ENCODE measurements at places on chromosomes 12 and 14. TPM values are rescaled to one million over a fixed set of nuclear protein-coding genes. Genes with fewer than 3 reads are reported as not detected.

DNA sequence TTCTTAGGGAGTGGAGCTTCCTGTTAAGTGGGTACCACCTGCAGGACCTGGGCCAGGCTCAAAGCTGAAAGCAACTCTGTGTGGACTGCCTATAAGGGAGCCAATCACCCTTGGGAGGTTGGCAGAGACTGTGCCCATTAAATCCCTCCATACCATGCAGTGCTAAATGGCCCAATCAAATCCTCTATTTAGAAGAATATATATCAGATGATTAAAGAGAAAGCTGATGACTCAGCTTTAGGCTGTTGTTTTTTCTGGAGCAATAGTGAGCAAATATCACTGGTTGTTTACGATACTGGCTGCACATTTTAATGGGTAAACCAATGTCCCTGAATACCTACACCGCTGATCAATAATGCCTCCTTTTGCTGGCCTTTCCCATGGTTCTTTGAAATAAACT lies 101.3 kb downstream of the TMX1 start:
- H3K4me3 ChIP-seq, result no peak overlapping the region
- H3K4me1 ChIP-seq, result no peaks in the 10 kb centered on the region
- no peak for DNase-seq
- no peak overlapping the region for H3K27ac ChIP-seq

- H3K36me3 ChIP-seq, result no peaks in the 10 kb centered on the region
- H3K4me1 ChIP-seq, result peaks cover 10% of the 10 kb centered on the region
- DNase-seq, result no peak
- no peak overlapping the region for H3K27ac ChIP-seq
- no peak overlapping the region for H3K4me3 ChIP-seq
These were observed 92.5 kb downstream of the FBXL14 start for GRCh38 chr12:1501695-1502378.

- H3K36me3 ChIP-seq, result no peaks in the 10 kb centered on the region
- peaks cover 2% of the 10 kb centered on the region for H3K4me1 ChIP-seq
- H3K4me3 ChIP-seq, result no peak overlapping the region
- DNase-seq, result peak; percentile 69
- no peaks in the 10 kb centered on the region for H3K27me3 ChIP-seq
- H3K27ac ChIP-seq, result no peak overlapping the region
These were observed 84.4 kb downstream of the VWF start for GRCh38 chr12:6039894-6040601.

DNA sequence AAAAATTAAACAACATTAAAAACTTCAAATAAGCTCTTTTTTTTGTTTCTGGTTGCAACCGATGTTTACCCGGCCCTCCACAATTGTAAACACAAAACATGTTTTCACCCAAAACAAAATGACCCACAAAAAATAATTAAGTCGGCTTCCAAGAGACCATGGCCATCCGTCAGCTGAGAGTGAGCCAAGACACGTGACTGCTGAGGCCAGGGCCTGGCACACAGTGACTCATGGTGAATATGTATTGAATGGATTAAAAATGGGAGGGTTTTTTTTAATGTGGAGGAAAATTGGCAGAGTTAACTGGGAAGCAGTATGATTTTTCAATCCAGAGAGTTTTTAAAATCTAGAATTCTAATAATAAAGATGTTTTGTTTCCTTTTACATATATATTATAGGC lies 13.8 kb upstream of the CPNE8 start:
- H3K27me3 ChIP-seq, result no peaks in the 10 kb centered on the region
- DNase-seq, result no peak
- H3K4me3 ChIP-seq, result no peak overlapping the region
- no peaks in the 10 kb centered on the region for H3K36me3 ChIP-seq

DNA sequence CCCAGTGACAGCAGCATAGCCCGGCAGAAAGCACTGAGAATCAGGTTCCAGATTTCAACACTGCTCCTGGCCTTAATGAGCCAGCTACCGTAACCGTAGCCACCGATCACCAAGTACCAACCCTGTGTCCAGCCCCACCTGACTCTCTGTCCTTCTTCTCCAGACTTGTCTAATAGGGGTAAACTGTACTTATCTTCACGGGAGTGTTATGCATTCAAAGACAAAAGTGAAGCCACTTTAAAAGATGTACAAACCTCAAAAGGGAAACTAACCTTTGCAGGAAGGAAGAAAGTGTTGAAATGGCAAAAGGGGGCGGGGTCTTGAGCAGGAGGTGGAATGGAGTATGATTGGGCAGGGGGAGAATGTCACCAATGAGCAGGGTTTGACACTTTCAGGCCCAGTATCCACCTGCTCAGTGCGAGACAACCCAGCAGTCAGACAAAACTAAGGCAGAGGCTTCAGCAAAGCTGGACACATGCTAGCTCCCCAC lies 226.1 kb downstream of the CHST11 start:
- H3K27me3 ChIP-seq, result no peaks in the 10 kb centered on the region
- DNase-seq, result peak; percentile 94
- H3K36me3 ChIP-seq, result peaks cover 7% of the 10 kb centered on the region
- H3K4me1 ChIP-seq, result peaks cover 68% of the 10 kb centered on the region
- peak overlapping the region; percentile 78 for H3K4me3 ChIP-seq

GRCh38 chr12:56337753-56338251 lies 882 bp upstream of the IL23A start:
- no peaks in the 10 kb centered on the region for H3K27me3 ChIP-seq
- H3K4me3 ChIP-seq, result peak overlapping the region; percentile 49
- H3K4me1 ChIP-seq, result peaks cover 58% of the 10 kb centered on the region
- peaks cover 6% of the 10 kb centered on the region for H3K36me3 ChIP-seq
- H3K27ac ChIP-seq, result peak overlapping the region; percentile 99

DNA sequence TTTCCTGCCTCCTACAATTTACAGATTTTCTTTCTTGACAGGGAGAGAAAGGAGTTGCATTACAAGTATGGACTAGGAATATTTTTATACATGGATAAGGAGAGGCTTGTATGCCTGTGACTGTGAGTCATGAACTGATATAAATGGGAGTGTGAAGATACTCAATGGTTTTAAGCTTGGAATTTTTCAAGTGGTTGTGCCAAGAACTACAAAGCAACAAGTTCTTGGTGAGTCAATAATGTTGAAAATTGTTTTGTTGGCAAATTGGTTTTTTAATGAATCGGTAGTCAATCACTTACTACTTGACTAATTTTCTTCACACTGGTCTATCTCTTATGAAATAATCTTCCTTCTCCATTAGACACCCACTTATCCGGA lies 58.9 kb upstream of the HMGA2 start:
- DNase-seq, result no peak
- no peak overlapping the region for H3K27ac ChIP-seq
- no peak overlapping the region for H3K4me3 ChIP-seq
- no peaks in the 10 kb centered on the region for H3K36me3 ChIP-seq
- H3K4me1 ChIP-seq, result no peaks in the 10 kb centered on the region

GRCh38 chr14:39474416-39474911 lies 42.2 kb upstream of the FBXO33 start:
- peaks cover 8% of the 10 kb centered on the region for H3K36me3 ChIP-seq
- no peak for DNase-seq
- H3K4me1 ChIP-seq, result peaks cover 4% of the 10 kb centered on the region
- H3K27me3 ChIP-seq, result no peaks in the 10 kb centered on the region
- no peak overlapping the region for H3K4me3 ChIP-seq

GRCh38 chr14:75514673-75515628 lies 7.3 kb upstream of the BATF start:
- peaks cover 58% of the 10 kb centered on the region for H3K4me1 ChIP-seq
- H3K27ac ChIP-seq, result peak overlapping the region; percentile 89
- H3K36me3 ChIP-seq, result peaks cover 11% of the 10 kb centered on the region
- peak overlapping the region; percentile 70 for H3K4me3 ChIP-seq
- peak; percentile 73 for DNase-seq

DNA sequence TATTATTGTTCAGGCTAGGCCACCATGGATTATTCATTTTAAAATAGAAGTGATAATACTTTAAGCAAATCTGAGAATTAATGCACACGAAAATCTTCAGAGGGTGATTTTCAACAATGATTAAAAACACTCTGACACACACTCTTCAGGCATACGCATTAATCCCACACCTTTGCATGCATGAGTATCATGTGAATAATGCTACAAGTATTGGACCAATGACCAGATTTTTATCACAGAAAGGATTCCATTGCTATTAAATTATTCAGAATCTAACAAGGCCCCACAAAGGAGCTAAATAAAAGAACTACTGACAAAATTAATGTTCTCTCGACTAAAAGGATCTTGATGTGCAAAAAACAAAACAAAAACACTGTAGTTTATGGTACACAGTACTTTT lies 11.1 kb downstream of the EPS8 start:
- peaks cover 24% of the 10 kb centered on the region for H3K27me3 ChIP-seq
- H3K27ac ChIP-seq, result no peak overlapping the region
- no peak for DNase-seq

DNA sequence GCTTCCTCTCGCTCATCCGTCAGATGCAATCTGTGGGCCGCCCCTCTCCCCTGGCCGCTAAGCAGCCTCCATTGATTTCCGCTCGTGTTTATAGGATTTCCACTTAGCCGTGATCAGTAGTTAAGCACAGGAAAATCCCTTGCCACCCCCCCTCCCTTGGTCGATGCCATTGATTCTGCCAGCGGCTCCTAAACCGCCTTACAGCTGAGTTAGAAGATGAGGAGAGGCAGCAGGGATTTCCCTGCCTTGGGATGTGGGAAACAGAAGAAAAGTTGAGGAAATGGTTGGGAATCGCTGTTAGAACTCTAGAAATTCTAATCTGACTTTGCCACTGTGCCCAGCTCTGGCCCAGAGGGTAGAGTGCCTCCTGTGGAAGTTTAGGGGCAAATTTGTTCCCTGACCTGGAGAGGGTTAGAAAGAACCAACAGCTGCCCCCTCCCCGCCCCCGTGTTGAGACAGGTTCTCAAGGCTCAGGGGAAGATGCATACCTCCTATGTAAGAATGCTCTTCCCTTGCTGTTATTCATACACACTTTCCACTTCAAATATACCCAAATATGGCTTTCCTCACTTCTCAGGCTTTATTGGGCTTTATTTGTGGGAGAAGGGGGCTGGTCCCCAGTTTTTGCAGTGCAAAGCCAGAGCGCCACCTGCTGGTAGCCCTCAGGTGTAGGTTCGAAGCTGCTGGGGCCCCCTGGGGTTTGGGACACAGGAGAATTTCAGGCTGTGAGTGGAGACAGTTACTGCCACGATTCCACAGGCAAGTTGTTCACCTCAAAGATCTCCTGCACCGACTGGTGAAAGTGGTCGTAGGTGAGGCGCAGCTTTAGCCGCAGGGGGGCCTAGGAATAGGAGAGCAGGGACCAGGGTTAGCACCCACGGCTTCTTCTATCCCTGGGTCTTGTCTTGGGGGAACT lies 3.2 kb downstream of the THTPA start:
- H3K4me1 ChIP-seq, result peaks cover 45% of the 10 kb centered on the region
- H3K36me3 ChIP-seq, result peaks cover 27% of the 10 kb centered on the region
- no peak overlapping the region for H3K4me3 ChIP-seq
- DNase-seq, result peak; percentile 79
- no peaks in the 10 kb centered on the region for H3K27me3 ChIP-seq
- no peak overlapping the region for H3K27ac ChIP-seq

GRCh38 chr12:106855221-106855758 lies 80.8 kb downstream of the RIC8B start:
- H3K36me3 ChIP-seq, result peaks cover 9% of the 10 kb centered on the region
- H3K27ac ChIP-seq, result no peak overlapping the region
- no peak overlapping the region for H3K4me3 ChIP-seq

- no peaks in the 10 kb centered on the region for H3K36me3 ChIP-seq
- no peak overlapping the region for H3K4me3 ChIP-seq
- H3K4me1 ChIP-seq, result no peaks in the 10 kb centered on the region
- H3K27ac ChIP-seq, result no peak overlapping the region
- H3K27me3 ChIP-seq, result peaks cover 12% of the 10 kb centered on the region
- DNase-seq, result no peak
These were observed 185.5 kb upstream of the FAR2 start for GRCh38 chr12:28963554-28963953.

DNA sequence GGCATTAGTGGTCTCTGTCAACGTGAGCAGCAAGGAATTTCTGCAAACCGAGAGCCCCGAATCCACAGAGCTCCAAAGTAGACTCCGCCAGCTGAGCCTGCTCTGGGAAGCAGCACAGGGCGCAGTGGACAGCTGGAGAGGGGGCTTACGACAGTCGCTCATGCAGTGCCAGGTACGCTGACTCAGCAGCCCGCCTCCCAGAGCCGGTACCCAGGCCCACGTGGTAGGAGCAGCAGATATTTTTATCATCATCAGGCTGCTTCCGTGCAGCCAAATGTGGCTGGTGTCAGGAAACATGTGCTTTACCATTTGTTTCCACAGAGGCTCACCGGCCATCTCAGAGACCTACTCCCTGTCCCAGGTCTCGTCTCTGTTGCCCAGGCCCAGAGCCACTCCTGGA lies 73.7 kb downstream of the ESR2 start:
- H3K4me1 ChIP-seq, result no peaks in the 10 kb centered on the region
- no peak overlapping the region for H3K4me3 ChIP-seq
- no peak overlapping the region for H3K27ac ChIP-seq
- no peak for DNase-seq

DNA sequence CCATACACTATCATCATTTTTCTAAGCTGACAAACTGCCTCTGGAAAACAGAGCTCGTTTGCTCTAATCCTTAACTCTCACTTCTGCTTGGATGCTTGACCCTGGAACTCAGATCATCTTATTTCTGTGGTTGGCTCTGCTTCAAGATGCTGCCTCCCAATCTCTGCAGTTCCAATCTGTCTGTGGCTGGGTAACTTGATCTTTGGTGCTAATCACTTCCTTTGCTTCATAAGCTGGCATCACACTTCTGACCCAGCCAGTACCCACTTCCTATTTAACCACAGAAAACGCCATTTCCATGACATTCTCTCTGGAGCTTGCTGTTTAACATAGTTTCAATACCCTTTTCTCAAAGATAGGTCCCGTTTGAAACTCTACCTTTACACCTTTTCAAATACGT lies 254.2 kb downstream of the ACSS3 start:
- H3K4me3 ChIP-seq, result no peak overlapping the region
- H3K27ac ChIP-seq, result no peak overlapping the region
- no peak for DNase-seq
- no peaks in the 10 kb centered on the region for H3K4me1 ChIP-seq
- no peaks in the 10 kb centered on the region for H3K36me3 ChIP-seq

GRCh38 chr12:112564160-112564784 lies 145.5 kb downstream of the PTPN11 start:
- H3K4me3 ChIP-seq, result no peak overlapping the region
- H3K27me3 ChIP-seq, result peaks cover 6% of the 10 kb centered on the region
- H3K36me3 ChIP-seq, result no peaks in the 10 kb centered on the region
- no peaks in the 10 kb centered on the region for H3K4me1 ChIP-seq
- DNase-seq, result no peak
- H3K27ac ChIP-seq, result no peak overlapping the region

DNA sequence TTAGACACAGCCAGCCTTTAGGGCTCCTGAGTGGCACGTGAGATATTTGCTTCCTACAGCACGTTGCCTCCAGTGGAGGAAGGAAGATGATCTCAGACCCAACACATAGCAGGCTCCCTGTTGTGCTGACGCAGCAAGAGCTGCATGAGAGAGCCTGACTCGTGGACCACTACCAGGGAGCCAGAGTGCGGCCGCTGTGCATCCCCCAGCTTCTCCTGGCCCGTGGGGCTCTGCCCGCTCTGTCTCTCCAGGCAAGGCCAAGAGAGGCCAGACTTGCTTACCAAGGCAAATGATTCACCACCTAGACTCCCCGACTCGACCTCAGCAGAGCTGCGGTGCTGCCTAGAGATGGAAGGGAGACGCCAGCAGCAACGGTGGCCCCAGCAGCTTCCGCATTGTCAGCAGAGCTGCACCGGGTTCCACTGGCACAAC lies 37.5 kb downstream of the MAP3K9 start:
- H3K27me3 ChIP-seq, result no peaks in the 10 kb centered on the region
- no peaks in the 10 kb centered on the region for H3K36me3 ChIP-seq
- no peak overlapping the region for H3K4me3 ChIP-seq
- DNase-seq, result no peak
- no peaks in the 10 kb centered on the region for H3K4me1 ChIP-seq

The FOXA1 gene
- total RNA-seq, result not detected

The CYP46A1 gene
- 0.10 TPM for total RNA-seq

The GPR68 gene
- total RNA-seq, result 1.2 TPM

The GALNT16 gene
- not detected for total RNA-seq

The BATF gene
- total RNA-seq, result 179 TPM

The TSPAN19 gene
- total RNA-seq, result not detected

The TBC1D30 gene
- total RNA-seq, result 0.19 TPM

The CLEC4D gene
- not detected for total RNA-seq

Measured in activated naive CD4-positive, alpha-beta T cell treated with anti-CD3 and anti-CD28 coated beads for 36 hours (primary cell).